Stimulated activated CD4-positive, alpha-beta T cell treated with anti-CD3 and anti-CD28 coated beads, TNF-alpha, amount 100 ng/mL, for 24 hours (primary cell): ENCODE measurements at places on chromosomes 3 and 15.

DNA sequence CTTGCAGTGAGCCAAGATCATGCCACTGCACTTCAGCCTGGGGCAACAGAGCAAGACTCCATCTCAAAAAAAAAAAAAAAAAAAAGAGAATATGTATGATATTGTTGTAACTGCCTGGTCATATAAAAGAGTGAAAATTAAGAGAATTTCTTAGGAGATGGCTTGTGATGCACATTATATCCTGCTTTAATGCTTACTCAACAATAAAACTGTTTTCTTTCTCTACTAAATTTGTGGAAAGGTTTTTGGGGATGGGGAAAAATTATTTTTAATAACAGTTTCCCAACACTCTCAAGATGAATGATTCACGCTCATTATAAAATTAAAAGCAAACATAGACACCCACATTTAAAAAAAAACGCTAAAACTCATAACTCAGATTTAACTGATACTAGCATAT, 1163.0 kb downstream of the SI start:
- no peak for DNase-seq

DNA sequence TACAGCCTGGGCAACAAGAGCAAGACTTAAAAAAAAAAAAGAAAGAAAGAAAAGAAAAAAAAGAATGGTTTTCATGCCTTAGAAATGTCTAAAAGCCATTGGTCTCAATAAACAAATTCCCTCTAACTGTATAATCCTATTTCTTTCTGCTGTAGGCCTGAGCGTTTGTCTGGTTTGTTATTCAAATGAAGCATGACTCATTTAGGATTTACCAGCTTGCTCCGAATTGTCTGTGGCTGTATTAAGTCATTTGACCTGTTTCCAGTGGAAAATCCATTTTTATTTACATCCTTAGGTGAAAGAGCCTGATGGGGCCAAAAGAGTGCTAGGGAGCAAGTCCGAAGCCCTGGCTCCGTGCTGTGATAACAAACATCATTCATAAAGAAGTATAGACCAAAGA, 73.8 kb downstream of the BDH1 start:
- DNase-seq = no peak

DNA sequence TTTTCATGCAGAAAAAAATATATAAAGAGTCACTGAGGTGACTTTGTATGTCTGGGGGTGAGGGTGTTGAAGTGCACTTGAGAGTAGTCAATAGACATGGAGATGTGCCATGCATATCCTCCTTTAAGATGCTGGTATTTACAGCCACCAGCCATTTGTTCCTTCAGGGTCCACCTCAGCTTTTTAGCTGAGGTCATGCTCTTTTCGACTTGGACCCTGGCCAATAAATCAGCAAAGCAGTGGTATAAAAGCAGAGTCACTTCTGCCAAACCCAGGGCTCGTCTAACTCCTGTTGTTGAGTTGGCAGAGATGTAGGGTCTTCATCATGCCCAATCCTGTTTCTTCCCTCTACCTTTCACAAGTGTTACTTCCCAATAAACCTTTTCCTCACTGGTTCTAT, 75.1 kb upstream of the OSTN start:
- DNase-seq = no peak

DNA sequence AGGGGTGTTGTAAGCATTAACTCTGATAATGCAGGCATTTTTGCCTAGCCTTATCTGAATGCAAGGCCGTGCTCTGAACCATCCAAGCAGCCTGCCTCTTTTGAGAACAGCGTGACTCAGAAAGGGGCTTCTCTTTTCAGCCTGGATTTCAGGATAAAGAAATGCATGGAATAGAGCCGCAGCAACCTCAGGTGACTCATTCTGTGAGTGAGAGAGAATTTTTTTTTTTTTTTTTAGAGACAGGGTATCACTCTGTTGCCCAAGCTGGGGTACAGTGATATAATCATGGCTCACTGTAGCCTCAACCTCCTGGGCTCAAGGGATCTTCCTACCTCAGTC, 20.6 kb upstream of the PDE8A start:
- no peak for DNase-seq

DNA sequence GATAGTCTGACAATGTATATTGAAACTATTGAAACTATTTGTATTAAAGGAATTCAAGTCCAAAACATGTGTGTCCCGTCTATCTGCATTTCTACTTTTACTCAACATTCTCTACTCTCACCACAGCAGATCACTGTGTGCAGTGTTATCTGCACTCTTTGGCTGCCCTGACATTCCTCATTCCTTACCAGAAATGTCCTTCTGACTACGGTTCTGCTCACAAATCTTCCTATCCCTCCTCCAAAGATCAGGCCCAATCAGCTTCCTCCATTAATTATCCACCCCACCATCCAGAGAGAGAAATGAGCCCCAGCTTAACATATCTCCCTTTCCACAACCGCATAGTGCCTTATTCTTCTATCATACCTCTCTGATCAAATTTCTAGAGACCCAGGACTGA, 94.7 kb downstream of the TBL1XR1 start:
- DNase-seq = no peak

GRCh38 chr3:156174229-156174847, 54.0 kb downstream of the KCNAB1 start:
- no peak for DNase-seq

DNA sequence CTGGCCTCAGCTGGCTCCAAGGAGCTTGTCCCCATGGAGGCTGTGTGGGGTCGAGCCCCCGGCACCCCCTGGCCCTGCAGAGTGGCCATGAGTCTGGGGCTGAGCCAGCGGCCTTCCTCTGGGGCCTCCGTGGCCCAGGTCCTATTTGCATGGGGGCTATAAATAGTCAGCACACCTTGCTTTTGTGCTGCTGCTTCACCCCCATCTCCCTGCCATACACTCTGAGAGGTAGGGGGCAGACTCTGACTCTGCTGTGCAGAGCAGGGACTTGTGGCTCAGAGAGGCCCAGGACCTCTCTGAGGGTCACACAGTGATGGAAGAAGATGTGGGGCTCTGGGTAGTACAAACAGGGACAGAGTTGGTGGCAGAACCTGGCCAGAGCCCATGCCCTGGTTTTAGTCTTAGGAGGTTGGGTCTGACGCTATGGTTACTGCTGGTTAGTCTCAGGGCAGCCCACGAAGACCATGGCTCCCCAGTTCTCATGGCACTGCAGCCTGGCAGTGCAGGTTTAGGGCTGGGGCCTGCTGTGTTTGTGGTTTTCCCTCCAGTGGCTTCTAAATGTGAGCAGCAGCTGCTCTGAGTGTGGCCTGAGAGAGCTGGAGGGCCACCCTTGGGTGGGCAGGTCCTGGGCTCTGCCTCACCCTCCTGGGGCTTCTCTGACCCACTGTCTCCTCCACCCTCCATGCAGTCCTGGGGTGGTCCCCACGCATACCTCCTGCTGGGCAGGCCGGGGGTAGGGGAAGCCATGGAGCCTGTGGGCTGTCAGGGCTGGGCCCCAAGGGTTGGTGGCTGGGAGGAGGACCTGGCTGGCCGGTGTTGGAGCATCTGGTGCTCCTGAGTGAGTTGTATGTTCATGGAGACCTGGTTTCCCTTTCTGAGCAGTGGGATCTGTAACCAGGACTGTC, 13.6 kb downstream of the PRKCD start:
- no peak for DNase-seq

- no peak for DNase-seq
These were observed 13.2 kb downstream of the TSC22D2 start for GRCh38 chr3:150421256-150421655.

DNA sequence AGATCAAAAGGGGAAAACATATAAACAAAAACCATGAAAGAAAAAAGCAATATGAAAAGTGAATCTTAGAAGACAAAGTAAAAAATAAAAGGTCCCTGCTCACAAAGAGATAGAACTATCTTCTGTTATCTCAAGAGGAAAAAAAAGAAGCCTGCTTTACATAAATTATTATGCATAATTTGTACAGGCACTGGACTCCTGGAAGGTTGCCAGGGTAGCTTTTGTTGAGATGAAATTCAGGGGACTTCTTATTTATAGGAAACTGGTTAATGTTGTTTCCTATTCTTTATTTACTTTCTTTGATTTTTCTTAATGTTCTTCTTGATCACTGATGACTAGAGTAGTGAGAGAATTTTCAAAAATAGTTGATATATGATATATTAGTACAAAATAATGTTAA, 66.9 kb downstream of the PPM1L start:
- no peak for DNase-seq

DNA sequence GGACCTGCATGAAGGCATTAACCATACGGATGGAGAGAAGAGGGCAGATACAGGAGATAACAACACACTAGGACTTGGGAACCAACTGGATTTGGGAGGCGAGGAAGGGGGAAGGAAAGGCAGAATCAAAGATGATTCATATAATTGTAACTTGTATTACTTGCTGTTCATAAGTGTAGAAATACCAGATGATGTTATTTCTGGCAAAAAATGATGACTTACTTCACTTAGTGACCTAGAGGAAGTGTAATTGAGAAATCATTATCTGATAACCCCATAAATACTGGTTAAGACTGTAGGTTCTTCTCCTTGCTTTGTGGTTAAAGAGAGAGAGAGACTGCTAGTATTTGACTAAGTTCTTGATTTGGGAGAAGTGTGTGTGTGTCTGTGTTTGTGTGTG, 50.5 kb upstream of the GK5 start:
- no peak for DNase-seq

DNA sequence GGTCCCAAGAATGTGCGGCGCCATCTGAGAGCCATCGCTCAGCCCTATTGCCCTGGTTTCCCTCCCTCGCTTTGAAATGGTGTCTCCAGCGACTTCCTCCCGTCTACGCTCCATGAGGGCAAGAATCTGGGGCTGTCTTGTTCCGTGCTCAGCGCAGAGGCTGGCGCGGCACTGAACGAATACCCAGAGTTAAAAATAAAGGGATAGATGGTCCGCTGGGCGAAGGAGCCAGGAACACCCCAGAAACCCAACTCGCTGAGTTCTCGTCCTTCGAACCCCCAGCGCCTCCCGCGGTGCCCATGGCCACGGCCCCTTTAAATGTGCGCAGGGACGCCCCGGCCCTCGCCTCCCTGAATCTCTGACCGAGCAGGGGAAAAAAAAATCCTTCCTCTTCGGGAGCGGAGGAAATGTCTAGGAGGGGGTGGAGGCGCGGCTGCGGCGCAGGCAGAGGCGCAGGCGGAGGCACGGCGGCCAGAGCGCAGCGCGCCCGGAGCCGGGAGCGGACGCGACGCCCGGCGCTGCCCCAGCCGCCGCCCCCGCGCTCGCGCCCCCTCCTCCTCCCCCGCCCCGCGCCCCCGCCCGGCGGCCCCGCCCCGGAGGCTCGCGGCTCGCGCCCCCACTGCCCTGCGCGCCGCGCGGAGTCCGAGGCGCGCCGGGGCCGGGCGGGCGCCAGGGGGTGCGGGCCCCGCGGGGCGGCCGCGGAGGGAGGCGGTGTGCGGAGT, 8.5 kb upstream of the FGD5 start:
- no peak for DNase-seq

DNA sequence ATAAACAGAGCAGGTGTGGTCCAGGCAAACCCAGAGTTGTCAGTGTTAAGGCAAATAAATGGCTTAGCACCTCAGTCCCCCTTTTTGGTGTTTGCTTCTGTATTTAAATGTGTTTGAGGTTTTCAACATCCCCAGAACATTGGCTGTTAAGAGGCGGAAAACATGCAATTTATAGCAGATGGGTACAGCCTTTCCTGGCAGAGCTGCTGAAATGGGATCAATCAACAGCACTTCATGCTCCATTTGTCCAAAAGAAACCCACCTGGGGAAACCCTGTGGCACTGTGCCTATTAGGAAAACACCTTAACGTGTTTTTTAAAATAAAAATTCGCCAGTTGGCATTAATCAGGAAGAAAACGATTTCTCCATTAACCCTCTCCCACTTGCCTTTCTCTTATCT, 135.4 kb downstream of the MCTP2 start:
- no peak for DNase-seq

- DNase-seq = no peak
These were observed 490.9 kb downstream of the ZBBX start for GRCh38 chr3:166889241-166889640.

DNA sequence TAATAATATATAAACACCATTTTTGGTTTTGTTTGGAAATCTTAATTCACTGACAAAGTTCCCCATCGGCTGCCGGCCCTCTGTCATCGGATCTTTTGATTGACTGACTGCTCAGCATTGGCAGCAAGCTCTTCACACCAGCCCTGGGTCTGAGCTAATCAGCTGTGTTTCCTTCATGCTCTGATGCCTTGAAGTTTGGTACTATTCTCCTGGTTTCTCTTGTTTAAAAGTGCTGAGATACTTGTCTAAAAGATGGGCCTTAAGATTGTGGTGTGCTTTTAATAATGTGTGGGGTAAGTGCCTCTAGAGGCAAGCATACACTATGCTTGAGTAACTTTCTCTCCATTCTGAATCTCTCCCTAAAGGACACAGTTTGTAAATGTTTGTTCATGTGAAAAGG, 415.5 kb upstream of the TPRG1 start:
- no peak for DNase-seq

- no peak for DNase-seq
These were observed 669.0 kb downstream of the FHIT start for GRCh38 chr3:60582288-60582687.

DNA sequence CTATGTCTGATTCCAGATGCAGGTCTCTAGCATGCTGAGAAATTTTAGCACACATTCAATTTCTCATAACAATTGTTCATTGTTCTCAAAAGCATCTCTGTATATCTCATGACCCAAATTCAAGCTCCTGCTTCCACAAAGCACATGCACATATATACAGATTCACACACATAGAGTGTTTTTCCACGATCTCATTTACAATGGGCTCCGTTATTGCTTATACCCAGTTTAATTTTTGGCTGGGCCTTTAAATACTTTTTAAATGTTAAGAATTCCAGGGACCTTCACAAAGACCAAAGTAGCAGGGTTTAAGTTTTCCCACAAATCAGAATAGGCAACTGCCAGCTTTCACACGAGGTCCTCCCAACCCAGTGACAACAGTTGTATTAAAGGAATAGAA, 333.5 kb upstream of the SEMA6D start:
- DNase-seq = no peak

- DNase-seq = no peak
These were observed 53.1 kb upstream of the ADAMTS17 start for GRCh38 chr15:100394736-100395440.

DNA sequence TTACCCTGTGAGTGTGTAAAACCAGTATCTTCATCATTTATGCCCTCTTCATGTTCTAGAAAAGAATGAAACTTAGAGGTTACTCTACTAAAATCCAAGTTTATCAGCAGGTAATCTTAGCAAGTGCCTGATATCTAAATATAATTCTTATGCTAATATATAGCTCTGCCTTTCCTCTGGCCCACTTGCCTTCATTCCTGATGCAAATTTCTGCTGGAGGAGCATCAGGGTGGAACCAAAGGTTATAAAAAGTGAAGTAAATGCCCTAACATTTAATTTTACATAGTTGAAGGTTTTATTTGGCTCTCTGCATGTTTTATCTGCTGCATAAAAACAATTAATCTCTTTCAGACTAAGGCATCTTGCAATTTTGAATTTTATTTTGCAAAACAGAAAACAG, 936.2 kb downstream of the ROBO2 start:
- DNase-seq = no peak
